RWPE1 (cell line): ENCODE measurements at places on chromosomes 4 and X.

GRCh38 chrX:150680974-150681373 is 12.2 kb upstream of the MTMR1 start:
- peak; percentile 27 for DNase-seq

- no peak for DNase-seq
Measured at GRCh38 chrX:40854242-40854641, 118.9 kb upstream of the MED14 start.

- no peak for DNase-seq
Measured at GRCh38 chr4:105236202-105236915, 89.7 kb downstream of the TET2 start.

DNA sequence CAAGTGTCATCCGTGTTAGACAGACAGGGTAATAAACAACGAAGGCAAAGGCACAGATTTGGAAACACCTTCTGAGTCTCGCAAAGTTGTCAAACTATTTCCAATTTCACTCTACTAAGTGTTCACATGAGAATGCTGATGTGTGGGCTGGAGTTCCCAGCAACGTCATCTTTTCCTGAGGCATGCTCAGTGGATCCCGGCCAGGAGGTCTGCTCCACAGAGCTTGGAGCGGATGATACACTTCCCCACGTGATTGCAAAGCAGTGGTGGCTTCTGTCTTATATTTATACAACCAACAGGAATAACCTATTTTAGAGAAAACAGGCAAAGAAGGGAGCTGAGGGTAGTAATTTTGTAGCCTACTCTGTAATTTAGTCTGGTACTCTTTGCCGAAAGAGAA is 40.1 kb upstream of the PDK3 start:
- DNase-seq, result no peak

DNA sequence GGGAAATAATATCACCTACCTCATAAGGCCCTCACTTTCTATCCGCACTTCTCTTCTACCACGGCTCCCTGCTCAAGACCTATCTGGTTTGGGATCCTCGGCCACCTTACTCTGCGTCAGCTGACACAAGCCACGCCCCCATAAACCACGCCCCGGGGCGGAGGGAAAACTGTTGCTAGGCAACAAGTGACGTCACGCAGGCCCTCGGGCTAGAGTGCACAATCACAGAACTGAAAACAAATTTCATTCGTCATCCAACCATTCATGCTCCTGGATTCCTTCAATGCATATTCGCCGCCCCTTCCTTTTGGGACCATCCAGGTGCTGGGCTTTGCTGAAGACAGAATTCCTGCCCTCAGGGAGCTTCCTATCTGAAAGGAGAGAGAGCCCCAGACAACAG is 66.3 kb downstream of the SMC1A start:
- peak; percentile 19 for DNase-seq

- DNase-seq, result no peak
Measured at GRCh38 chrX:103629318-103630170, 769 bp downstream of the TCEAL1 start.

GRCh38 chrX:108439426-108439942 is at the start of gene COL4A5:
Gene COL4A5, plus strand, starts transcription at chrX:108439838. Its CDS starts 288 bp downstream, at chrX:108440126.
- DNase-seq, result peak; percentile 74

DNA sequence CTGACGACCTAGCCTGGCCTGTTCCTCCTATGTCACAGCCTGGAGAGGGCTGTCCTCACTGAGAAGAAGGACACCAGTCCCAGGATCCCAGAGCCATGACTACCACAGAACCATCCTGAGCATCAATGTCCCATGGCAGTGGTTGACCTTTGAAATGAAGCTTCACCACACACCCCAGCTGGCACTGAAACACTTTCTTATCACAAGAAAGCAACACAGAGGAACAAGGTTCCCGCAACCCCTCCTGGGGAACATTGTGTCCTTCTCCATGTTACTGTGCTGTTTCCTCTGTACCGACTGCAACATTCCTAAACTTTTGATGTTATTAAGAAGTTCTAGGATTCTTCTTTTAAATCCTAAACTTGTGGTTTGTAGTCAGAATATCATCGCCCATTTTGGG is 21.2 kb upstream of the FAM156A start:
- no peak for DNase-seq

GRCh38 chr4:18973296-18973695 is 951.7 kb upstream of the LCORL start:
- DNase-seq, result no peak

- DNase-seq, result no peak
Measured at GRCh38 chr4:74237425-74237966, 70.8 kb upstream of the EPGN start.

DNA sequence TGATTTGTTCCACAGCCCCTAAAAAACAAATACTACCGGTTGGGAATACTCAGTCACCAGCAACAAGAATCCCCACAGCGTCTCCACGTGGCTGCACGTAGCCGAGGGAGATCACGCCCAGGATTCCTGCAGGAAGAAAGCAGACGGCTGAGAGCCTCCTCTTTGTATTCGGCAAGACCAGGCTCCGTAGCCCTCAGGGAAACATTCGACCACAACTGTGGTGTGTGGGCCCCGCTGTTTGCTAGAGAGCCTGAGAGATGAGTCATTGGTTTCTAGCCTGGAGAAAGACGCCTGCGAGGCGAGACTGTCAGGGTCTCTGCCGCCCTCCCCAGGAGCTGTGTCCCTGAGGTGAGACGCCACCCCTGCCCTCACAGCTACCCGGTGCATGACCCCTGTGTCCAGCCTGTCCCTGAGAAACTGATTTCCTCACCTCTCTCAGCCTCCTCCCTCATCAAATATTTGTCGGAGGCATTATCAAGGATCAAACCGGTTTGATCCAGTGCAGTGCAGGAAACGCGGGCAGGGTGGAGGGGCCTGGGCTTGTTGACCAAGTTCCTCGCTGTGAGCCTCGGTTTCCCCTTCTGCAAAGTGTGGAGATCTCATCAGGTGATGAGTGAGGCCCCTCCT is 4.7 kb upstream of the S100P start:
- peak; percentile 85 for DNase-seq

GRCh38 chrX:57070185-57070984 is 51.0 kb downstream of the SPIN2B start:
- DNase-seq, result no peak

DNA sequence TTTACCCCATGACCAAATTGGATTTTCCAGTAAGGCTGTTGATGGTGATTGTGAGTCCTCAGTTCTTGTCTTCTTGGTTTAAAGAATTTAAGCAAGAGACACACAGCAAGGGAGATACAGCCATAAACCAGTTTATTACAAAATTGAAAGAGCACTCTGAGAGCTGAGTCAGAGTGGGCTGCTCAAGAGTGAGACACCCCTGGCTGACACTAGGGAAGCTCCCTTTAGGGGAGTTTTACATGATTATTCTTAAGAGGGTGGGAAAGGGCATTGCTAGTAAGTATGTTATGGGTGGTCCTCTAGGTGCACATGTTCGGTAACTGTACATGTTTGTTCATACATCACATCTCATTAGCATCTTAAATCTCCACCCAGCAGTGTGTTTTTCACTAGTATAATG is 18.8 kb upstream of the ZNF81 start:
- no peak for DNase-seq

DNA sequence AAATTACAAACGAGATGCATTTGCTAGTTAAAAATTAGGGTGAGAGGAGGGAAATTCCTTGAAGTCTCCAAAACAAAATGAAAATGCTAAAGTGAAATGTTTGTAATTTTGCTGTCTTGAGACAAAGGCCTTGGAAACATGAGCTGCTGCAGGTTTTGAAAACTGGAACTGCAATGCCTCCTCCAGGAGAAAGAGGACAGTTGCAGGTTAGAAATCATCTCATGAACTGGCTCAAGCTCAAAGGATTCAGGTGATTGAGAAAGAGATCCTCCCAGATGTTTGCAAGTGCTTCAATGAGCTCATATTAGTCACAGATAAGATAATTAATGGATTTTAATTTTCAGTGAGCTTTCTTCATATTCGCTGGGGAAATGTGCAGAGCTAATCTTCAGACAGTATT is 32.4 kb downstream of the SMPX start:
- DNase-seq, result peak; percentile 5

GRCh38 chrX:17591741-17592110 is 145.6 kb upstream of the SCML1 start:
- DNase-seq, result peak; percentile 34

DNA sequence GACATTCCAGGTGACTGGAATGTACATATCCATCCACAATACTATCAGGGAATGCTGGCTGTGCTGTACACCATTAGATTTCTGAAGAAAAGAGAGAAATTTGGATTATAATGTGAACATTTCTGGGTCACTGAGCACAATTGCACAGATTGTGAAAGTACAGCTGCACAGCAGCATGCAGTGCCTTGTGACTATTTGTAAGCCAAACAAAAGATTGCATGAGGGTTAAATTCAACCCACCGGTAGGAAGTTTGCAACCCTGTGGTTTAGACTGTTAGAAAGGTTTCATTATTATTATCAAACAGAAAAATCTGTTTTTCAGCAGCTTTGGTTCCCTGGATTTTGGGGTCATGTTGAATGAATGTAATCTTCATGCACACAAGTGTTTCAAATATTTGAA is 24.5 kb downstream of the DDIT4L start:
- DNase-seq, result no peak
